Endothelial cell of umbilical vein (primary cell): ENCODE measurements at places on chromosomes 2 and 18. TPM values are rescaled to one million over a fixed set of nuclear protein-coding genes. Genes with fewer than 3 reads are reported as not detected.

- no peak for DNase-seq
Measured at GRCh38 chr2:116585669-116586327, 1228.7 kb upstream of the DDX18 start.

Gene CREG2
- polyA plus RNA-seq = 0.48 and 0.67 TPM in 2 replicates

- no peak for DNase-seq
Measured at GRCh38 chr2:233600386-233600785, 17.0 kb upstream of the UGT1A8 start.

- DNase-seq = no peak
Measured at GRCh38 chr18:53850902-53851301, 373.6 kb downstream of the MBD2 start.

Gene GPC1
- polyA plus RNA-seq = 9.6 and 10.4 TPM in 2 replicates
